ENCODE measurements at places on chromosomes 7 and 10. TPM values are rescaled to one million over a fixed set of nuclear protein-coding genes. Genes with fewer than 3 reads are reported as not detected.

GRCh38 chr10:89426230-89426868 lies 12.0 kb downstream of the IFIT5 start:
- H3K27me3 ChIP-seq: no peaks in the 10 kb centered on the region
- DNase-seq: no peak
- H3K27ac ChIP-seq: no peak overlapping the region
- H3K36me3 ChIP-seq: no peaks in the 10 kb centered on the region

- no peak overlapping the region for H3K4me3 ChIP-seq
- no peaks in the 10 kb centered on the region for H3K27me3 ChIP-seq
- H3K27ac ChIP-seq: no peak overlapping the region
- H3K36me3 ChIP-seq: no peaks in the 10 kb centered on the region
- no peaks in the 10 kb centered on the region for H3K4me1 ChIP-seq
Observed at GRCh38 chr7:15402436-15403136, 159.2 kb downstream of the AGMO start.

DNA sequence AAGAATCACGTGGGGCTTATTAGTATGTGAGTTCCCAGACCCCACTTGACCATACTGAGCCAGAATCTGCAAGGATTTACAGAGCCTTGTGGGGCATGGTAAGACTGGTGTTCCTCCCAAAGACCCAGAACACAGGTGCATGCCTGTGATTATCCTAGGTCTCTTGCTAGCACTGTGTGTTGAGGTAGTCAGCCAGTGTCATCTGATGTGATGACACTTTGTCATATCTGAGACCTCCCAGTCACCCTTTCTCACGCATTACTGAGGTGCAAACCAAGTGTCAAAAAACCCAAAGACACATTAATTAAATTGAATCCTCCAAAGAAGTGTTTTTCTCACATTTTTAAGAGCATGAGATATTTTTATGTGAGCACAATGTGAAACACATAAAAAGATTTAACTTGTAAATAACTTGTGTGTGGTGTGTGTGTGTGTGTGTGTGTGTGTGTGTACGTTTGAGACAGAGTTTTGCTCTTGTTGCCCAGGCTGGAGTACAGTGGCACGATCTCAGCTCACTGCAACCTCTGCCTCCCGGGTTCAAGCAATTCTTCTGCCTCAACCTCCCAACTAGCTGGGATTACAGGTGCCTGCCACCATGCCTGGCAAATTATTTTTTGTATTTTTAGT lies 162.0 kb upstream of the PRPS1L1 start:
- no peak overlapping the region for H3K4me3 ChIP-seq
- H3K27me3 ChIP-seq: no peaks in the 10 kb centered on the region
- H3K36me3 ChIP-seq: no peaks in the 10 kb centered on the region
- H3K4me1 ChIP-seq: no peaks in the 10 kb centered on the region
- DNase-seq: no peak
- no peak overlapping the region for H3K27ac ChIP-seq

XRCC2 gene
- 0.36 TPM for total RNA-seq

- DNase-seq: no peak
- no peak overlapping the region for H3K27ac ChIP-seq
- no peaks in the 10 kb centered on the region for H3K36me3 ChIP-seq
- peaks cover 41% of the 10 kb centered on the region for H3K4me1 ChIP-seq
- no peak overlapping the region for H3K4me3 ChIP-seq
Observed at GRCh38 chr7:77543910-77544309, 6.8 kb downstream of the PTPN12 start.
